ENCODE measurements at places on chromosomes 4 and X.

DNA sequence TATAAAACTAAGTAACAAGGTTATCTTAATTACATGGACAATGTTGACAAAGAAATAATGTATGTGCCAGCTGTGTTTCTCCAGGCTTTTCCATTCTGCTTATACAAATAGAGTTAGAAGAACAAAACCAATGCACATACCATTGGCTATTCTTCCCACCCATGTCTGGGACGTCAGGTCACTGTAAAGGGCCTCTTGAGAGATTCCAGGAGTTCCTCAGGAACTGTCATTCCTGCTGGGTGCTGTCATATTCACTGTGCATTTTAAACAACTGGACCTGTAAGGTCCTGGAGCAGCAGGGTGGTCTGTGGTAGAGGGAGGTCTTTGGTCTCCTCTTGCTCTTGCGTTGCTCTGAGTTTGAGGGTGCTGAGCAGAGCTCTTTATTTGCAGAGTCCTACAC, 74.6 kb upstream of the AP1S2 start:
- peak; percentile 6 for DNase-seq

- no peak for DNase-seq
Measured at GRCh38 chr4:109816082-109816442, 500 bp downstream of the GAR1 start.

DNA sequence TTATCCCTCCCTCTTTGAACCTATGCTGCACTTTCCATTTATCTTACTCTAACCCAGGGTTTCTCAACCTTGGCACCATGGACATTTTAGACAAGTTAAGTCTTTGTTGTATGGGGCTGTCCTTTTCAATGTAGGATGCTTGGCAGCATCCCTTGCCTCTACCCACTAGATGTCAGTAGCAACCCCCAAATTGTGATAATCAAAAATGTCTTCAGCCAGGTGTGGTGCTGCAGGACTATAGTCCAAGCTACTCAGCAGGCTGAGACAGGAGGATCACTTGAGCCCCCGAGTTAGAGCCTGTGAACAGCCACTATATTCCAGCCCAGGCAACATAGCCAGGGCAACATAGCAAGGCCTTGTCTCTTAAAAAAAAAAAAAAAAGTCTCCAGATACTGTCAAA, 7.0 kb downstream of the LRCH2 start:
- DNase-seq: peak; percentile 10

DNA sequence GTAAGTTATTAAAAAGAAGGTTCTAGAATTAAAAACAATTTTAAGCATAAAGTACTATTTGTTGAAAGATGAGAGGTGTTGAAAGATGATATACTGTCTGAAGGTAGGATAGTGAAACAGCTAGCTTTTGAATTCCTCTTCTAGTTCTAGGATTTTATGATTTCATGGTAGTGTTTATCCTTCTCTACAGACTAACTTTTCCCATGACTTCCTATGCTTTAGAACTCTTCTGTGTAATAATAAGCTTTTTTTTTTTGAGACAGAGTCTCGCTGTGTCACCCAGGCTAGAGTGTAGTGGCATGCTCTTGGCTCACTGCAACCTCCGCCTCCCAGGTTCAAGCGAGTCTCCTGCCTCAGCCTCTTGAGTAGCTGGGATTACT, 96.0 kb upstream of the NUDT6 start:
- DNase-seq: no peak

- peak; percentile 33 for DNase-seq
Measured at GRCh38 chr4:87716371-87717265, 66.5 kb downstream of the DMP1 start.

DNA sequence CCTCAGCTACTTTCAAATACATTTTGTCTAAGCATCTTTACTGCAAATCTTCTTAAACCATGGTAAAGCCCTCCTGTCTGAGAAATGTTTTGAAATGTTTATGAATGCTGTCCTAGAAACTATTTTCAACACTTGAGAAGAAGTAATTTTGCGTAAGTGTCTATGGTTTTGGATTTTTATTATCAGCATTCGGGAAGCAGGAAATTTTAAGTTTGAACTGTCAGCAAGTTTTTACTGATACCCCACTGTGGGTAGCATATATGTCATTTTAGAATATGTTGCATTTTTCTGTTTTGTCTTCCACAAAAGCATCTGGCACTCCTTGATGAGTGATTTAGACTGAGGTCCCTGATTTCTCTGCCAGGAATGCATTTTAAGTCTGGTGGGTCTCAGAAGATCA, 302.4 kb upstream of the GIMD1 start:
- DNase-seq: peak; percentile 88

GRCh38 chr4:155512817-155513216, 136.1 kb upstream of the MAP9 start:
- peak; percentile 5 for DNase-seq

DNA sequence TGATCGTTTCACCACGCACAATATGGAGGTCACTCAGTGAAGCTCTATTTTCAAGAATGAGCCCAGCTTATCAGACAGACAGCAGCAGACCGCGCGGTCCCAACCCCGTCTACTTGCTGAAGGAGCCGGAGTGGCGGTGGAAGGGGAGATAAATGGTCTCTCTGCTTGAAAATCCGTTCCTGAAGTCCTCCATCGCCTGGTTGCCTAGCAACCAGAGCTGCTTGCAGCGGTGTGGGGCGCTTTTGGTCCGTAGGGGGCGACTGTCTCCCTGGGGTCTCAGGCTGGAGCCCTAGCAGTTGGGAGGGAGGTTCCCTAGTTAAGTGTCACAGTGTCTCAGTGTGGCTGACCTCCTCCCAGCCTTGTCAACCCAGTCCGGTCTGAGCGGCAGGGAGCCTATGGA, 8.3 kb upstream of the DLG3 start:
- DNase-seq: peak; percentile 15

GRCh38 chr4:154982187-154983047, 201.3 kb downstream of the RBM46 start:
- DNase-seq: peak; percentile 42

DNA sequence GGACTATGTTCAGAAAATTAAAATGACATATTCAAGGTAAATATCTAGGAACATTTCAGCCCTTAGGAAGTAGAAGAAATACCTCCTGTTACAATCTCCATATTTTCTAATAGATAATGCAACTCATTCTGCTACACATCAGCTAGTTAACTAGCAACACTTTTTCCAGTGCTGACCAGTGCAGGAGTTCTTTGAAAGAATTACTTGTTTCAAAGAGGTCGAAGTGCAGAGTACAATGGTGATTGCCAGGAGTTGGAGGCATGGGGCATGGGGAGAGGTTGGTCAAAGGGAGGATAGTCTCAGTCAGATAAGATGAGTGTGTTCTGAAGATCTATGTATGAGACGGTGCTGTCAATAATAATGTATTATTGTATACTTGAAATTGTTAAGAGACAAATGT, 53.1 kb downstream of the MTNR1A start:
- DNase-seq: no peak

DNA sequence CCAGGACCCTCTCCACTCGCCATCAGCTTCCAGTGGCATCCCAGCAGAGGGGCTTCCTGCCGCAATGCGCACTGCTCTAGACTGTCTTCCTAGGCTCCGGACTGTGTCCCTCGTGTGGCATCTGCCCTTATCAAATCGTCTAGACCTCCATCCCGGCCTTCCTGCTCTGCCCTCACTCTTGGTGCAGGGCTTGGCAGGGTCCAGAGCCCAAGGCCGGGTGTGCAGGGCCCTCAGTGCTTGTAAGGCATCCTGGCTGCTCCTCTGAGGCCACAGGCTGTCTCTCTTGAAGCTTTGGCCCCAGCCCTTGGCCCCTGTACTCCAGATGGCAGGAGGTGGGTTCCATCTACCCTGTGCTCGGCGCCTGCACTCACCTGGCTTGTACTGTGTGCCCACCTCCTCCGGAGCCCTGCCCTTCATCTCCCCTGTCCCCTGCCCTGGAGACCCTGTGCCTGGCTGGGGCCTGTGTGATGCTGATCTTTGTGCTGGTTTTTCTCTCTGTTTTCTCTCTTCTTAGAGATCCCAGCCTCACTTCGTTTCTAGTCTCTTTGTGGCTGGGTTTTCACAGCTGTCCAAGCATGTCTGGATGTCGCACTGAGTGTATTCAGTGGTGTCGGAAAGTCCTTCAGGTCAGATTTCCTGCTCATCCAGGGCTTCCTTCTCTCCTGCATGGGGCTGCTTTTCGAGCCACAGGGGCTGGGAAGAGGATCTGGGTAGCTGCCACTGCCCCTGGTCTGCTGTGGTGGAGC, 3.7 kb upstream of the TREX2 start:
- no peak for DNase-seq

DNA sequence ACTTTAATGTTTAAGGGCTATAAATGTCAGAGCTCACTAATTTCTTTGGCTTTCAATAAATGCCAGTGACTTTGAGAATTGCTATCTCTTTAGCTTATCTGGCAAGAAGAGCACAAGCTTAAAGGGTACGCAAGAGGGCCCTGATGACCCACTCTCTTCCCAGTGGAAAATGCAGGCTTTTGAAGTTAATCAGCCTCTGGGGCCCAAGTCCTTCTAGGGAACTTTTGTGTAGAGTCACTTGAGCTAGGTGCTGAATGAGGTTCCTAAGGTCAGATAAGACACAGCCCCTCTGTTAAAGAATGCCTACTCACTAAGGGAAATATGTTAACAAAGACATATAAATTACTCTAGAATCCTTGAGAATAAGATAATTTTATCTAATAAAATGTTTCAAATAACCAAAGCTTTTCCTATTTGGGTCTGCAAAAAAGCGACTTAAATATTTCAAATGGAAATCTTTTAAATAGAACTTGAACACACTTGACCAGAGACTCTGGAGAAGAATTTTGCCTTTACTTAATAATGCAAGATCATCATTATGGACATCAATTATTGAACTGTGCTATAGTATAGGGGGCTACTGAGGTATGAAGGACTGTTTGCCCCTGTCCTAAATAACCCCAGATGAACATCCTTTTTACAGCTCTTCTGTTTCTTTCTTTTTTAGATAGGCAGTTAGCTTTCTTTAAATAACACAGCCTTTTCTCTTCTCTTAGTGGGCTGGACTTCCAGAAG, 430.1 kb downstream of the GBA3 start:
- DNase-seq: no peak

DNA sequence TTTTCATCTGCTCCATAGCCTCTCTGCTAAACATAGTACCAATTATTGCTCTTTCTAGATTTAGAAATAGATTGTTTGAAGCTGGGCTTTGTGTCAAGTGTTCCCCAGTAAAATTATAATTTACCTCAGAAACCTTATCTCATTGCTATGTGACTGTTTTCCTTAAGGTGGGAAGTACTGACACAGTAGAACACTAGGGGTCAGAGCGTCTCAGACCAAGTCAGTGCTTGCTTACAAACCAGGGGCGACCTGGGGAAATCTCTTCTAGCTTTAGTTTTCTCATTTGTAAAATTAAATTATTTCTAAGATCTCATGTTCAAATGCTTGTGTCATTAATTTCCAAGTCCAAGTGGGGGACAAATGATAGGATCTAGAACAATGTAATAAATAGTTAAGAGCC, 360.4 kb downstream of the RAPGEF2 start:
- DNase-seq: no peak

GRCh38 chrX:12013211-12013618, 125.1 kb upstream of the FRMPD4 start:
- DNase-seq: peak; percentile 47

GRCh38 chr4:75484190-75484589, 30.0 kb downstream of the RCHY1 start:
- DNase-seq: no peak

- no peak for DNase-seq
Measured at GRCh38 chr4:182449930-182450439, 206.8 kb downstream of the TENM3 start.

DNA sequence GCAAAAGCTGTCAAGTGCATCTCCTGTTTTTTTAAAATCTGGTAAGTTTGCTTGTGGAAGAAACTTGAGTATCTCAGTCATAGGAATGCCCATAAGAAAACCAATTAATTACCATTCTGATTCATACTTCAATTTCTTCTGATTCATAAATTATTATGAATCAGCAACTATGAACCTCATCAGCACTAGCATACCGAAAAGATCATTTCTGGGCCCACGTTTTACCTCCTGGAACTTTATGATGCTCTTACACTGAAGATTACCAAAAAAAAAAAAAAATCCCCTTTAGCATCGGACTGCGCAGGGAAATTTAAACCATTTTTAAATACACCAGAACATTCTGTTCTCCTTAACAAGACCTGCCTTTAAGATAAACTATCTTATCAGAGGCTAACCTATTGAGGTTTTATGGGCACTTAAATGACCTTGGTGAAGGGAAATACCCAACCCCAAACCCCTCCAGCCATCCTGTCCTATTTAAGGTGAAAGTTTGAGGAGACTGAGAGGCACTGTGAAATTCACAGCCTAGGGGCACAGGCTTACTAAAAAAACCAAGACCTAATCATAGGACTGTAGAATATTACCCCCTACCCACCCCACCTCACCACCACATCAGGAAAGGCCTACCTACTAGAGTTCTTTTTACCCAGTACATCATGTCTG, 38.2 kb upstream of the ABCG2 start:
- no peak for DNase-seq

- DNase-seq: no peak
Measured at GRCh38 chr4:157389741-157390140, 169.2 kb downstream of the GRIA2 start.

- peak; percentile 76 for DNase-seq
Measured at GRCh38 chrX:11533199-11533651, 132.5 kb downstream of the ARHGAP6 start.

- DNase-seq: peak; percentile 31
Measured at GRCh38 chrX:138745196-138745595, 33.7 kb upstream of the FGF13 start.

DNA sequence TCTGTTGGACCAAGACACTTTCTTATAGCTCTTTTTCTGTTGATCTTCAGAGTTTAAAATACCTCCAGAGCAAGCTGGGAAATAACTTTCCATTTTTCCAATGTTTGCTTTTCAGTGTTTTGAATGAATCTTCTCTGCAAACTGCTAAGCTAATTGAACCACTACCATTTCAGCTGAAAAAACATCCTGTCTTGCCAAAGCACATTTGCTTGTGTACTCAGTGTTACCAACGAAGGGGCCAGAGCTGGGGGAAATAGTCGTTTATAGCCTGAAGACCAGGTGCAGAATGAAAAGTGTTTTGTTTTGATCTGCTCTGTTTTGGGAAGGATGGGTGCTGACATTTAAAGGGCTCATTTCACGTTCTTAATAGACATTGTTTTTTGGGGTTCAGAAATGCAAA, 88.4 kb upstream of the CLNK start:
- DNase-seq: no peak

GRCh38 chrX:48785540-48786214, 713 bp upstream of the GATA1 start:
- DNase-seq: no peak

DNA sequence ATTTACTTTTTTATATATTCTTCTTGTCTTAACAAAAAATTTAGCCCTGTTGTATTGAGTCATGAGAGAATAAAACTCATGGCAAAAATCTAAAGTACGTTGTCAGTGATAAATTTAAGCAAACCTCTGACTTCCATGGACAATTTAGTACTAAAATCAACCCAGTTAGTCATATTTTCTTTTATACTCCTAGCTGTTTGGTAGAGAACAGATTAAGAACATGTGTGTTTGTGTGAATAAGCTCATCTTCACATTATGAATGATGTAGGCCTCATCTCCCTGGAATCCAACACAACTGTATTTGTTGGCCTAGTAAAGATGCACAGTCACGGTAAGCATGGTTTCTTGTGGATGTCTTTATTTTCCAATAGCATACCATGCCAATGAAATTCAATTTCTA, 40.8 kb upstream of the FAM47B start:
- DNase-seq: peak; percentile 71
